Heart left ventricle (tissue), 16 donors: ENCODE measurements at places on chromosomes 2 and 18. TPM values are rescaled to one million over a fixed set of nuclear protein-coding genes. Genes with fewer than 3 reads are reported as not detected.

- H3K4me1 ChIP-seq = no peaks in the 10 kb centered on the region
- no peak for DNase-seq
- no peaks in the 10 kb centered on the region for H3K36me3 ChIP-seq
- peak within 1 kb of the TSS; percentile 23 for H3K4me3 ChIP-seq
- H3K27me3 ChIP-seq = peaks cover 16% of the 10 kb centered on the region
- H3K27ac ChIP-seq = no peak within 1 kb of the TSS
These were observed at the start of gene FIGLA for GRCh38 chr2:70790136-70790828. FIGLA (minus strand) TSS chr2:70790643; CDS start chr2:70790638, 5 bp downstream.

DNA sequence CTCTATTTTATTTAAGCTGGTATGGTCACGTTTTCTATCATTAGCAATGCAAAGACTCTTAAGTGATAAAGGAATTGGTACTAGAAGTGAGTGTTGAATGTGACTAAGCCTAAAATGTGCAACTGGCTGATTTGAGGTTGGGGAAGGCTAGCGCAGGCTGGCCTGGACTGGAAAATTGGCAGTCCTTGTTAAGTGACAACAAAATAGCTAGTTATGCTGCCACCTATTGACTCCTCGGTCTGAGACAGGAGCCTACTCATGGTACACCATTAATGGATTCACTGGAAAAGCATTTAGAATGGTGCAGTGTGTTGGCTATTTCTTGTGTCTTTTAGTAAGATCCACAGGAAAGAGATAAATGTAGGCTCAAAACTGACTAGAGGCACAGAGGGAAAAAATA is 5.7 kb upstream of the WIPF1 start:
- no peak overlapping the region for H3K4me3 ChIP-seq
- H3K4me1 ChIP-seq = no peaks in the 10 kb centered on the region
- no peaks in the 10 kb centered on the region for H3K27me3 ChIP-seq
- no peak overlapping the region for H3K27ac ChIP-seq
- DNase-seq = peak; percentile 68
- no peaks in the 10 kb centered on the region for H3K36me3 ChIP-seq

DNA sequence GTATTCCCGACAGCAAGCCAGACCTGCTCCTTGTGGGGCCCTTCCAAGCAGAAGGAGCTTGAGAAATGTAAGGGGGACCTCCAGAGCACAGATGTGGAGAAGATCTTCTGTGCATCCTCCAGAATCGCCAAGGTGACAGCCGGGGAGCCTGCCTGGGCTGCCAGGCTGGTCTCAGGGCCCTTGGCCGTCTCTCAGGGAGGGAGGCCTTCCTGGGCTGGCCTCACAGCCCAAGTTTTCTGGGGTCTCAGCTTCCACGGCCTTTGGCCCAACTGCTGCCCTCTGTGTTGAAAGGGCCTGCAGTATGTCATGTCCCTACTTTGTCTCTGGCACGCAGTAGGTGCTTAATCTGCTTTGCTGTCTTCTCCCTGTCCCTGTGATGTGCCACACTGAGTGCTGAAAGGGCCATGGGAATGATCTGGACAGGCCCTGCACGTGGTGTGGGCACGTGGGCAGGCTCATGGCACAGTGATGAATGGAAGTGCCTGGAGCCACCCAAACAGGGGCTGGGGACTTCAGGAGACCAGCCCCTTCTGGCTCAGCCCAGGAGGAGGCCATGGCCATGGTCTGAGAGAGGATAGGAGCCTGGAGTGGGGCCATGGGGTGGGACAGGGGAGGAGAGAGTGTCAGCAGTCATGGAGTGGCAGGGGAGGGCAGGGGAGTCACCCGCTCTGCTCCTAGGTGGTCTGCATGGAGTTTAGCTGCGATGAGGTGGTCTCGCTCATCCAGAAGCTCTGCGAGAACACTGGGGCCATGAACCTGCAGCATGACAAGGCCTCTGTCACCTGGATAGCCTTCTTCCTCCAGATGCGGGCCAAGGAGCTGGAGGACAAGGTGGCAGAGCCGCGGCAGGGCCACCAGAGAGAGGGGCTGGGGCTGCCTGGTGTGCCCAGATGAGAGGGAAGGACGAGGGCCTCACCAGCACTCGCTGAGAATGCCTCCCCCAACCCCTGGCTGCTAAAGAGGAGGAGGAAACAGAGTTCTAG is 35.4 kb downstream of the HJURP start:
- H3K4me1 ChIP-seq = no peaks in the 10 kb centered on the region
- H3K27ac ChIP-seq = no peak overlapping the region
- no peak overlapping the region for H3K4me3 ChIP-seq
- DNase-seq = no peak
- H3K36me3 ChIP-seq = no peaks in the 10 kb centered on the region
- no peaks in the 10 kb centered on the region for H3K27me3 ChIP-seq

DNA sequence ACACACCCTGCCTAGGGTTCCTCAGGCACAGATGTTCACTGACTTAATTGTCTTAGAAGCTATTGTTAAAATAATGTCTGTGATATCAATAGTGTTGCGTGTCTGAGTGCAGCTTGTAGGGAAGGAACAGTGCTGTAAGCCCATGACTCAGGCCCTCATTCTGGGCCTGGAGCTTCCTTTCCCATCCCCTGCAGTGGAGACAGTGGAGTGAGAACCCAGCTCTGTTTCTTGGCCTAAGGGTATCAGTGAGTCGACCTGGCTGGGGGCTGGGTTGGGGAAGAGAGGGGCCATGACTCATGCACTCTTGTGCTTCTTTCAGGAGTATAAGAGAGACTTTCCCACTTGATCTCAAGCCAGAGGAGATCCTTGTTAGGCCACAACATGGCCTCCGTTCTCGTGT is 106.8 kb downstream of the HRH4 start:
- H3K4me1 ChIP-seq = no peaks in the 10 kb centered on the region
- H3K36me3 ChIP-seq = no peaks in the 10 kb centered on the region
- H3K27ac ChIP-seq = no peak overlapping the region
- no peak overlapping the region for H3K4me3 ChIP-seq
- H3K27me3 ChIP-seq = no peaks in the 10 kb centered on the region
- no peak for DNase-seq

DNA sequence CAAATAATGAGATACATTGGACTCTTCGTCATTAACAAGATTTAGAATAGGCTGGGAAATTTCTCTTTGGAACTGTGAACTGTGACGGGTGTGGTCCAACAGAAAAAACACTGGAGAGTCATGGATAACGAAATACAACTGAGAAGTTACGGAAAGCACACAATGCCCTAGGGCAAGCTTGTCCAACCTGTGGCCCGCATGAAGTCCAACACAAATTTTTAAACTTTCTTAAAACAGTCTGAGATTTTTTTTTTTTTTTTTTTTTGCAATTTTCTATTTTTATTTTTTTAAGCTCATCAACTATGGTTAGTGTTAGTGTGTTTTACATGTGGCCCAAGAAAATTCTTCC is 27.7 kb downstream of the CDC42EP3 start:
- DNase-seq = no peak
- no peak overlapping the region for H3K27ac ChIP-seq
- H3K4me1 ChIP-seq = peaks cover 67% of the 10 kb centered on the region
- H3K4me3 ChIP-seq = no peak overlapping the region

DNA sequence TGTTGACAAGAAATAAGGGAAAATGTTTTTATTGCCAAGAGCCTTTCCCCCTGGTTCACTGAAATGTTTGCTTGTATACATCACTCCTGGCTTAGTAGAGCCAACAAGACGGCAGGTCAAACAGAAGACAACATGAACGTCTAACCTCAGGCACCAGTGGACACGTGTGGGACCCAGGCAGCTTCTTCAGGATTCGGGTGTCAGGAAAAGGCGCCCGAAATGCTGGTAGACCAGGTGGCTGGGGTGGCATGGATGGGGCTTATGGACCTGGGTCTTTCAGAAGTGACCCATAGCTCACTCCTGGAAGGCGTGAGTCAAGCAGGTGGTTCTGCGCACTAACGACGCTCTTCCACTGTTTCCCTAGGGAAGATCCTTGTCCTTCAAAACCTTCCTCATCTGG is 23.3 kb upstream of the NFATC1 start:
- H3K4me3 ChIP-seq = no peak overlapping the region
- H3K36me3 ChIP-seq = peaks cover 18% of the 10 kb centered on the region
- no peaks in the 10 kb centered on the region for H3K4me1 ChIP-seq
- no peaks in the 10 kb centered on the region for H3K27me3 ChIP-seq
- no peak overlapping the region for H3K27ac ChIP-seq

Gene ASB18
- 29.0 TPM for total RNA-seq

Gene HOXD8
- total RNA-seq = 0.53 TPM
